ENCODE measurements at places on chromosomes 12 and 14.

DNA sequence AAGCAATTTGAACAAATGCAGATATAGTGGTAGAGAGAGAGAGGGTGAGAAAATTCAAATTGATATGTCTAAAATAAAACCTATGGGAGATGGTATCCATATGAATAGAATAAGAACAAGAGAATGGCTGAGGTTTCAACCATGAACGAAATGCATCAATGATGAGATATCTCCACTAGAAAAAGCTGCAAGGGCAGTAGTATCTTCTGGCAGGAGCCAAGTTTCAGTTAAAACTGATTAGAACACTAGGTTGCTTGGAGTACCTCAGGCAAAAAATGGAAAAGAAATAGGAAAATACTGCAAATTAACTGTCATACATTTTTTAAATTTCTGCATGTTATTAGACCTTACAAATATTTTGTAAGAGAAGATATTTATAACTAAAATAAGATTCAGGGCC lies 151.3 kb downstream of the ANKS1B start:
- DNase-seq: no peak

- peak; percentile 98 for DNase-seq
Observed at GRCh38 chr12:75705749-75706711, 194.6 kb upstream of the KRR1 start.

DNA sequence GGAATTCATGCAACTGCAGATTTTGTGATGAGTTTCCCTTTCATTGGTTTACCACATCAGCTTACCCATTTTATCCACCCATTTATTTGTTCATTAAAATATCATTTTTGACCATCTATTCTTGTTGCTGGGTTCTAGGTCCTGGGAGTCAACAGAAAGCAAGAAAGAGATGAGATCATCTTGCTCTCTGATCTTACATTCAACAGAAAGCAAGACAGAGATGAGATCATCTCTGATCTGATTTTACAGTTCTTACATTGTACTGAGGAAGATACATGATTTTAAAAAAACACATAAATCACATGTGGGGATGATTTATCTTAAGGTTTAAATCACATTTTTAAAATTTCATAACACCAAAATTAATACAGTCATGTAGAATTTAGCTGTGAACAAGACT lies 2.3 kb downstream of the TAS2R46 start:
- peak; percentile 4 for DNase-seq

GRCh38 chr12:47297993-47298392 lies 218.2 kb upstream of the AMIGO2 start:
- DNase-seq: no peak

- DNase-seq: no peak
Observed at GRCh38 chr14:76262641-76263040, 110.9 kb downstream of the GPATCH2L start.

GRCh38 chr12:28536088-28536487 lies 345.8 kb downstream of the CCDC91 start:
- DNase-seq: peak; percentile 18

GRCh38 chr12:65894088-65894487 lies 69.8 kb downstream of the HMGA2 start:
- no peak for DNase-seq

DNA sequence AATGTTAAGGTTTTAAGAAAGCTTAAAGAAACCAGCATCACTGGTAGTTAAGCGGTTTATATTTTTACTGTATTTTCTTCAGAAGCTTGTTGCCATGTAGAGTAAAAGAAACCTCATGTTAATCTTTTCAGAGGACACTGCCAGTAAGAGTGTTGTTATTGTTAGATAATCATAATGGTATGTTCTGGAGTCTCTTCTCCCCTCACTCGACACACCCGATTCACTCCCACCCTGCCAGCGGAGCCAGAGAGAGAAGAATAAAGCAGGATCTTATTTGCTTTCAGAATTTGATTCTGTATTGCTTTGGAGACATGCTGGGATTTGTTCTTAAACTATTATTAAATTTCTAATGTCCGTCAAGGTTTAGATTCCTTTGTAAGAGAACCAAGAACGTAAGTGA lies 113.7 kb downstream of the SAMD4A start:
- DNase-seq: no peak

DNA sequence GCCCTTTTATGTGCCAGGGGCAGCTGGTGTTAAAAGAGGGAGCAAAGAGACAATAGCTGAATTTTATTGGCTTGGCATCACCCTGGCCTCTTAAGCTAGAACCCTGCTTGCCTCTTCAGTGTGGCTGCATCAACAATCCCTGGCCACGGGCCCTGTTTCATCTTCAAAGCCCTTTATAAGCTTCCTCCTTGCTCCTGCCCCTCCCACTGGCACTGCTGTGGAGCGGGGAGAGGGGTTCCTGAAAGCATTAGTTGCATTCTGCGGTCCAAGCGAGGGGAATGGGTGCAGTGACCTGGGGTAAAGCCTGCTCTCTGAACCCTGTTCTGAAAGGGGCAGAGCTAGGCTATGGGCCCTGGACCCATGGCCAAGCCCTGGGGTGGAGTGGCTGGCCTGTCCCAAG lies 220 bp upstream of the KRT83 start:
- no peak for DNase-seq

DNA sequence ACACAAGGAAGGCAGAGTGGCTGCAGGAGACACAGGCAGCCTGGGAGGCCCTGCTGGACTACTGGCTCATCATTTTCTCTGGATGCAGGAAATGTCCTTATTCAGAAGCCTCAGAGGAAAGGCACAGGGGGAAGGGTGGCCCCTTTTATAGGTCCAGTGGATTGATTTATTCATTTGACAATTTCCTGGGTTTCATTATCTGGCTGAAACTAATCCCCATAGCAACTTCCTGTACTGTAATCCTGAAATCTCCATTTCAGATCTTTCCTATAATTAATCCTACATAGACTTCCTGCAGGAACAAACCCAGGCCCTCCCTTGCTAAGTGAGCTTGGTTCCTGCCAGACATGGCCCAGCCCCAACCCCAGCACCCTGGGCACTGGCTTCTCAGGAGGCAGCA lies 23.0 kb downstream of the KRT76 start:
- DNase-seq: no peak

GRCh38 chr12:116962197-116962596 lies 51.4 kb downstream of the FBXW8 start:
- DNase-seq: no peak

DNA sequence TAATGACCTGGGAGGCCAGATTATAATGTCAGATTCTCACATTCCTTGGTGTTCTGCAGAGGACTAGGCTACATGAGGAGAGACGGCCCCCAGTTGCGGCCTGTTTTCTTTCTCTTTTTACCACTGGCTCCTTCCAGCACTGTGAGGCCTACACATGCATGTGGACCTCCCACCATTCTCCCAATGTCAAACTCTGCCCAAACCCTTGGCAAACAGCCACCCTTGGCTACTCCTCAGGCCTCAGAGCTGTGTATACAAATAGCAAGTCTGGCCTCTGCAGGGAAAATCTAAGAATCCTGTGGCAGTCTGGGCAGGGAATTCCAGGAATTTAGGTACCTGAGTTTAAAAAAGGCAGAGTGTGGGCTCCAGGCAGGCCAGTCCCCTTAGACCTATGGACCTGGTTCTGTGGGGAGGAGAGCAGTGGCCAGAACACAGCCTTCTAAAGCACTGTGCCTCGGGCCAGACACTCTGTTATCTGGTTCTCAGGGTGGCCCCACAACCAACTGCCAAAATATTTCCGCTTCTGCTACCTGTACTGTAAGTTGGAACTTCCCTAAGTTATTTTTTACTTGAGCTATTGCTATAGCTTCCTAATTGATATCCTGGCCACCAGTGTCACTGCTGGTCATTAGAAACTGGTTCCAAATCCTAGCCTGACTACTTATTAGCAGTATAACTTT lies 19.9 kb upstream of the NEDD1 start:
- DNase-seq: no peak

DNA sequence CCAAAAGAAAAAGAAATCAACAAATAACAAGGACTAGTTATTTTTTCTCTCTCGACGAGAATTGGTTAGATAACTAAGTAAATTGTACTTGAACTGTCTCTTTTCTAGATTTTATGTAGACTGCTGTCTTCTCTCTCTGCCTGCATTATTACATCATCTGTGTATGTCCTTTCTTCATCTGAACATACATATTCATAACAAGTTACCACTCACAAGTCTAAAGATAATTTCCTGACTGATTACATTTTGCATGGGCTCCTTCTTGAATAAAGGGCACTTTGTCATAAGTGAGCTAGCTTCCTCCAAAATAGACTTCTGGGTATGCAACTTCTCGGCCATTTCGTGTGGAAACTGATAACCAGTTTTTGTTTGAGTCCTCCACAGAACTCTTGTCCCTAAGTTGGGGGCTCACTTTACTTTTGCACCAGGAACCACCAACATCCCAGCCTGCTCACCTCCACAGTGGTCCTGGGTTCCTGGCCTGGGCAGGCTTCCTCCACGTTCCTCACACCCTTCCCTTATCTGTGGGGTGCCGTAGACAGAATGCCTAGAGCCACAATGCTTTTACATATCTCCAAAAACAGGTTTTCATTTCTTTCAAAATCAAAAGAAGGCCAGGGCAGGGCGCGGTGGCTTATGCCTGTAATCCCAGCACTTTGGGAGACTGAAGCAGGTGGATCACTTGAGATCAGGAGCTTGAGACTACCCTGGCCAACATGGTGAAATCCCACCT lies 6.2 kb upstream of the DDX47 start:
- no peak for DNase-seq

All from HT1080 (cell line).